Tibial nerve (tissue), 4 donors: ENCODE measurements at places on chromosomes 12 and 14. TPM values are rescaled to one million over a fixed set of nuclear protein-coding genes. Genes with fewer than 3 reads are reported as not detected.

The KERA gene
- not detected for total RNA-seq

The ACRBP gene
- 0.30 TPM for total RNA-seq

The TAS2R42 gene
- total RNA-seq, result not detected

The ARHGAP9 gene
- 7.1 TPM for total RNA-seq

The FOXN4 gene
- not detected for total RNA-seq

The STXBP6 gene
- 42.6 TPM for total RNA-seq

The MDM2 gene
- total RNA-seq, result 86.7 TPM

The SPIC gene
- total RNA-seq, result not detected

The SYNDIG1L gene
- not detected for total RNA-seq

The PMEL gene
- 0.87 TPM for total RNA-seq

The CBLN3 gene
- total RNA-seq, result 2.1 TPM

The SIX6 gene
- not detected for total RNA-seq

The SOAT2 gene
- 2.9 TPM for total RNA-seq

The OR6C2 gene
- total RNA-seq, result not detected

The GOLT1B gene
- 17.1 TPM for total RNA-seq

The CD69 gene
- total RNA-seq, result 9.0 TPM

The C12orf54 gene
- not detected for total RNA-seq
